ENCODE measurements at places on chromosomes 4 and X. TPM values are rescaled to one million over a fixed set of nuclear protein-coding genes. Genes with fewer than 3 reads are reported as not detected.

- H3K4me1 ChIP-seq = no peaks in the 10 kb centered on the region
- H3K27me3 ChIP-seq = no peaks in the 10 kb centered on the region
- no peak overlapping the region for H3K27ac ChIP-seq
- no peak overlapping the region for H3K4me3 ChIP-seq
- DNase-seq = no peak
- no peaks in the 10 kb centered on the region for H3K36me3 ChIP-seq
These were observed 188.3 kb downstream of the SH3BGRL start for GRCh38 chrX:81390237-81390636.

The STK32B gene
- total RNA-seq = 1.3 TPM

GRCh38 chrX:21586001-21586400, 72.1 kb downstream of the KLHL34 start:
- no peak overlapping the region for H3K27ac ChIP-seq
- no peaks in the 10 kb centered on the region for H3K36me3 ChIP-seq
- no peak overlapping the region for H3K4me3 ChIP-seq
- DNase-seq = no peak
- H3K4me1 ChIP-seq = no peaks in the 10 kb centered on the region

- no peak overlapping the region for H3K4me3 ChIP-seq
- no peak overlapping the region for H3K27ac ChIP-seq
- no peak for DNase-seq
- H3K4me1 ChIP-seq = no peaks in the 10 kb centered on the region
- no peaks in the 10 kb centered on the region for H3K27me3 ChIP-seq
These were observed 46.6 kb upstream of the MAMLD1 start for GRCh38 chrX:150316564-150316963.

The PDK3 gene
- 20.2 TPM for total RNA-seq

GRCh38 chr4:62015043-62015739, 815.1 kb downstream of the ADGRL3 start:
- no peaks in the 10 kb centered on the region for H3K36me3 ChIP-seq
- no peak for DNase-seq
- H3K27me3 ChIP-seq = no peaks in the 10 kb centered on the region
- no peak overlapping the region for H3K4me3 ChIP-seq

The REELD1 gene
- not detected for total RNA-seq

GRCh38 chr4:10753856-10754402, 69.4 kb upstream of the CLNK start:
- no peak for DNase-seq
- H3K4me1 ChIP-seq = no peaks in the 10 kb centered on the region
- H3K4me3 ChIP-seq = no peak overlapping the region
- H3K27me3 ChIP-seq = no peaks in the 10 kb centered on the region
- H3K36me3 ChIP-seq = no peaks in the 10 kb centered on the region

DNA sequence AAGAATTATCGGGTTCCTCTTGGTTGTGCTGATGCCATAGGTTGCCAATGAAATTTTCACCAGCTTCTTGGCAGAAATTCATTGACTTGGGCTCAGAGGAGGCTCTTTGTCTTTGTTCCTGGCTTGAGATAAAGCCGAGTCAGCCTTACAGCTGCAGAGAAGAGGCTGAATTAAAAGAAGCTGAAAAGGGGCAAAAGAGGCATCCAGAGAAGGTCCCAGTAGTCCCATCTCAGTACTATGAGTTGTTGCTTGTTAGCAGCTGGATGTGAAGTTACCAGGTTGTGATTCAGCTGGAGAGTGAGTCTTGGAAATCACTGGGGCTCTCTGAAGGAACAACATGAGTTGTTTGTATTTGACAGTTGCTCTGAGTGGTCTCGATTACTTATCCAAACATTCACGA, 59.7 kb downstream of the SMAD1 start:
- DNase-seq = no peak
- H3K4me3 ChIP-seq = no peak overlapping the region
- H3K27ac ChIP-seq = no peak overlapping the region
- no peaks in the 10 kb centered on the region for H3K27me3 ChIP-seq
- H3K4me1 ChIP-seq = peaks cover 37% of the 10 kb centered on the region
- H3K36me3 ChIP-seq = no peaks in the 10 kb centered on the region

DNA sequence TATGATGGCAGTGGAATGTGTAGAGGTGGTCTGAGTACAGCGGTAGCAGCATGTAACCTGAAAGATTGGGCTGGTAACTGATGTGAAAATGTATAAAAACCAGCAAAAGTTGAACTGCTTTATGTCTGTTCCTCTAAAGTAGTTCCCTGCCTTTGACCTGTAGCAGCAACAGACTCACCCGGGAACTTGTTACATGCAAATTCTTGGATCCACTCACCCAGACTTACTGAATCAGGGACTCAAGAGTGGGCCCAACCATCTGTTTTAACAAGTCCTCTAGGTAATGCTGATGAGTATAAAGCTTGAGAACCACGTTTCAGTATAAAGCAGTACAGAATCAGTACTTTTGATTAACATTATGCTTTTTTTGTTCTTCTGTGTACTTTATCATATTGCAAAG, 84.7 kb downstream of the RAP1GDS1 start:
- H3K4me3 ChIP-seq = no peak overlapping the region
- no peak overlapping the region for H3K27ac ChIP-seq
- no peak for DNase-seq

The GATA1 gene
- total RNA-seq = not detected

DNA sequence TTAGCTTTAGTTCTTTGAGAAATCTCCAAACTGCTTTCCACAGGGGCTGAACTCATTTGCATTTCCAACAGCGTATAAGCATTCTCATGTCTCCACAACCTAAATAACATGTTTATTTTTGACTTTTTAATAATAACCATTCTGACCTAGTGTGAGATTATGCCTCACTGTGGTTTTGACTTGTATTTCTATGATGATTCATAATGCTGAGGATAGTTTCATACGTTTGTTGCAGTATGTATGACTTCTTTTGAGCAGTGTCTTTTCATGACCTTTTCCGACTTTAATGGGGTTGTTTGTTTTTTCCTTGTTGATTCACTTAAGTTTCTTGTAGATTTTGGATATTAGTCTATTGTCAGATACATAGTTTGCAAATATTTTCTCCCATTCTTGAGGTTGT, 1833.0 kb upstream of the PCDH10 start:
- H3K27me3 ChIP-seq = no peaks in the 10 kb centered on the region
- no peak overlapping the region for H3K4me3 ChIP-seq
- no peaks in the 10 kb centered on the region for H3K4me1 ChIP-seq
- H3K36me3 ChIP-seq = no peaks in the 10 kb centered on the region
- no peak for DNase-seq
